MM.1S (cell line): ENCODE measurements at places on chromosomes 16 and 17.

GRCh38 chr17:28925912-28926365 lies 23.1 kb upstream of the DHRS13 start:
- no peaks in the 10 kb centered on the region for H3K27me3 ChIP-seq
- no peak overlapping the region for H3K4me3 ChIP-seq

- no peaks in the 10 kb centered on the region for H3K27me3 ChIP-seq
- peak overlapping the region; percentile 30 for H3K4me3 ChIP-seq
- H3K27ac ChIP-seq: peak overlapping the region; percentile 96
- peaks cover 38% of the 10 kb centered on the region for H3K4me1 ChIP-seq
- DNase-seq: peak; percentile 87
These were observed 301.9 kb downstream of the SOX9 start for GRCh38 chr17:72422505-72423285.

DNA sequence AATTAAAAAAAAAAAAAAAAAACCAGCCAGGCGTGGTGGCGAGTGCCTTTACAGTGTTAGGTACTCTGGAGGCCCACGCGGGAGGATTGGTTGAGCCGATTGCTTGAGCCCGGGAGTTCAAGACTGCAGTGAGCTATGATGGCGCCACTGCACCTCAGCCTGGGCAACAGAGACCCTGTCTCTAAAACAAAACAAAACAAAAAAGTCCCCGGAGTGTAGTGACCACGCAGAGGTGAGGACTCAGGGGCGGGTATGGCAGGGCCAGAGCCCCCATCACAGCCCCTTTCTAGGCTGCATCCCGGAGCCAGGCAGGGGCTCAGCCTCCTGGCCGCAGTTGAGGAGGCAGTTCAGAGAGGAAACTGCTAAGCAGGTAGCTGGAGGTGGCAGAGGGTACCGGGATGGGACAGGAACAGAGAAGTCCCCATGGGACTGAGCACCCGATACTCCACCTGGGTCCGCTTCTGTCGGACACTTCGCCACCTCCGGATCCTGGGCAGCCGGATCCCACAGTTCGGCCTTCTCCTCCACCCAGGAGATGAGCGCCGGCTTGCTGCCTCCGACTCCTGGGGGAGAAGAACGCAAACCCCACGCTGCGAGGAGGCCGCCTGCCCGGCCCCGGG lies 800 bp downstream of the ZNF747 start:
- H3K36me3 ChIP-seq: no peaks in the 10 kb centered on the region
- DNase-seq: peak; percentile 19
- H3K27ac ChIP-seq: peak overlapping the region; percentile 76
- peaks cover 10% of the 10 kb centered on the region for H3K4me1 ChIP-seq
- H3K27me3 ChIP-seq: no peaks in the 10 kb centered on the region

- no peaks in the 10 kb centered on the region for H3K36me3 ChIP-seq
- peaks cover 37% of the 10 kb centered on the region for H3K4me1 ChIP-seq
- DNase-seq: no peak
- no peak overlapping the region for H3K27ac ChIP-seq
- H3K27me3 ChIP-seq: peaks cover 3% of the 10 kb centered on the region; the same call in 1 of the 2 replicates
These were observed 4.8 kb upstream of the CD300A start for GRCh38 chr17:74461611-74462010.

- H3K4me3 ChIP-seq: no peak overlapping the region
- DNase-seq: no peak
- peaks cover 28% of the 10 kb centered on the region for H3K27me3 ChIP-seq
- H3K4me1 ChIP-seq: peaks cover 5% of the 10 kb centered on the region
These were observed 5.3 kb upstream of the NTN3 start for GRCh38 chr16:2465653-2466415.

DNA sequence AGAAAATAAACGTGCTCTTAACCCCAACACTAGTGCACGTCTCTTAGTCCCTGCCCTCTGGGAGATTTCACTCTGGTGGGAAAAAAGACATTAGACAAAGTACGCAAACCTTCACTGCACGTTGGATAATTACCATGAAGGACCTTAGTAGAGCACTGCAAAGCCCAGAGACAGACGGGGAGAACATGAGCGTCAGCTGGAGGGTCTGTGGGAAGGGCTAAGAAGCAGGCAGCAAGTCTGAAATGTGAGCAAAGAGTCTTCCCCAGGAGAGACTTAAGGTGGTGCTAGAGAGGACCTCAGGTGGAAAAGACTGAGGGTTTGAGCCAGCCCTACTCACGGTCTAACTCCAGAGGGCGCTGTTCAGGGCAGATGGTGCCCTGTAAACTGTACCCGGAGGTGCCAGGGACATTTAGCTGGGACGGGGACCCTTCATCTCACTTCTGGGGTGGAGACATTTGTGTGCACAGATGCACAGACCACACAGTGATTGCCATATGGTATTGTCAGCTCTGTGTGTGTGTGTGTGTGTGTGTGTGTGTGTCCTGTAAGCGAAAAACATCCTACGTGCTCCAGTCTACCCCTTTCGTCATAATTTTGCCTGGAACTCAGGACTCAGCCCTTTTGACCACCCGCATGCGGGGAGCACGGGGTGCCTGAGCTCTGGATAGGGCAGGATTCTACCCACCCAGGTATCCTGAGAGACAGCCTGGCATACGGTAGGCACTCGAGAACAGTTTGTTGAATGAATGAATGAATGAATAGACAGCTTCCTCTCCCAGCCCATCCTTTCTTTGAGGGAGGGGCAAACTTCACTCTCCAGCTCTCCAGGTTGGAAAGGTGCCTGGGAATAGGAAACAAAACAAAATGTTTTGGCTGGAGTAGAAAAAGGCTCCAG lies 10.1 kb upstream of the STAC2 start:
- 0 out of 2 replicates have a peak, but pooled peaks cover 7% of the 10 kb centered on the region for H3K4me1 ChIP-seq
- peak; percentile 74 for DNase-seq
- no peak overlapping the region for H3K27ac ChIP-seq
- H3K27me3 ChIP-seq: peaks cover 5% of the 10 kb centered on the region; the same call in 1 of the 2 replicates
- H3K4me3 ChIP-seq: no peak overlapping the region
- no peaks in the 10 kb centered on the region for H3K36me3 ChIP-seq

DNA sequence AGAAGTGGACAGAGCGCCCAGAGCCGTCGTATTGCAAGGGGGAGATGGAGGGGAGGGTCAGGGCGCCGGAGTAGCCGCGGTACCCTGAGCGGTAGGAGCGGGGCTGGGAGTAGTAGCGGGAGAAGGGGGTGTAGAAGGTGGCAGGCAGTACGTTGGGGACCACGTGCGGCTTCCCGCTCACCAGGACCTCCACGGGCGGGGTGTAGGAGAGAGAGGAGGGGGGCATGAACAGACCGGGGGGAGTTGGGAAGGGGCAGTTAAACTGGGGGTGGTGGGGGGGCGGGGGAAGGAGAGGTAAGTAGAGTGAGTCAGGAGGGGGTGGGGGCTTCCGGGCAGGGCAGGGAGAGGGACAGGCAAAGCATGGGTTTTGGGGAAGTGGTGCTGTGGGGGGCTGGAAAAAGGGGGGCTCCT lies 16.8 kb downstream of the ST6GALNAC2 start:
- no peaks in the 10 kb centered on the region for H3K27me3 ChIP-seq
- no peak overlapping the region for H3K27ac ChIP-seq
- DNase-seq: no peak

DNA sequence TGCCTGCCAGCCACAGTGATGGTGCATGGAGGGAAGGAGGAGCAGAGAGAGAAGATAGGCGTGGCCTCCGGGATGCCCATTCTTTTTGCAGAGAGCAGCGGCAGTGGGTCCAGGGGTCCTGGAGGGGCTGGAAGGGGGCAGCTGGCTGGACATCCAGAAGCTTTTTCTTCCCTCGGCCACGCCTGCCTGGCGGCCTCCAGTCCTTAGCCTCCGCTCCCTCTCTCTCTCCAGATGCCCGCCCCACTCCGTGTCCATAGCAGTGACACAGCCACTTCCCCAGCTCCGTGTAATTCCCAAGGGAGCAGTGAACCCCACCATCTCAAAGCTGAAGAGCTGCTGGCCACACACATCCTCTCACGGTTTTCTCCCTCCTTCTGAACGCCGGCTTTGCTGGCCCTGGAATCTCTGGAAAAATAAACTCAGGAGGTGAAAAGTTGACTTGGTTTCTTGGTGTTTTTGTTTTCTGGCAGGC lies 26.3 kb upstream of the CDC42EP4 start:
- no peak for DNase-seq
- no peaks in the 10 kb centered on the region for H3K36me3 ChIP-seq
- no peak overlapping the region for H3K4me3 ChIP-seq
- no peak overlapping the region for H3K27ac ChIP-seq
- no peaks in the 10 kb centered on the region; the same call in 1 of the 2 replicates for H3K27me3 ChIP-seq

- H3K4me3 ChIP-seq: no peak overlapping the region
- no peaks in the 10 kb centered on the region for H3K36me3 ChIP-seq
These were observed 180.9 kb downstream of the ZNF423 start for GRCh38 chr16:49674990-49675389.

DNA sequence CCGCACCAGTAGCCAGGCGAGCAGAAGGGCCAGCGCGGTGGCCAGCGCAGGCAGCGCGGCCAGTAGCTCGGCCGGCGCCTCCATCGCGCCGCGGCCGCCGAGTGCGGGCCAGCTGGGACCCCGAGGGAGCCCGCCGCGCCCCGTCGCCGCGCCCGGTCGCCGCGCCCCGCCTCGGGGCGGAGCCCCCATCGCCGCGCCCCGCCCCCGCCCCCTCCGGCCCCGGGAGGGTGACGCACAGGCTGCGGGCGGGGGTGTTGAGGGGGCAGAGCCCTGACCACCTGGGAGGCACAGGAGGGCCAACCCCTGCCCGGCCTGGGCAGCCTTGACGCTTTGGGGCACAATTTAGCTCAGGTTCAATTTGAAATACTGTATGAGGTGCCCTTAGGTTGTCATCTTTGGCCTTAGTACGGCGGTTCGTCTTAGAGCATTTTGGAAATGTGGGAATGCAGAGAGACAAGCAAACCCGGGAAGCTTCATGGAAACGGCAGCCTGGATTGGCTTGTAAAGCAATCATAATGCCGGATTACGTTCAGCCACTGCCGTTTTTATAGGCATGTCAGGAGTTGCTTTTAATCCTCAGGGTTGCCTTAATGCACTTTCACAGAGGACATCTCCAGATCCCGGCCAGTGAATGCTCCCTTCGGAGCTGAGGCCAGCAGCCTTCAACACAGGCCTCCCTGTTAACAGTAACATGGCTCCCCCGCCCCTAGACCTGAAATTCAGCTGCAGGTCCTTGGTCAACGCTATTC lies at the start of gene MXRA7:
MXRA7 (minus strand) TSS at position 103 of the 749 bp plus-strand sequence; CDS start at position 84, 19 bp downstream.
- peak within 1 kb of the TSS; percentile 34; the same call in 1 of the 2 replicates for H3K4me3 ChIP-seq
- H3K27me3 ChIP-seq: 0 out of 2 replicates have a peak, but pooled peaks cover 5% of the 10 kb centered on the region
- peak; percentile 35 for DNase-seq
- no peak within 1 kb of the TSS for H3K27ac ChIP-seq
- peaks cover 17% of the 10 kb centered on the region for H3K4me1 ChIP-seq

GRCh38 chr16:84742641-84743092 lies 42.9 kb downstream of the USP10 start:
- no peak overlapping the region for H3K27ac ChIP-seq
- no peak overlapping the region for H3K4me3 ChIP-seq
- no peak for DNase-seq
- no peaks in the 10 kb centered on the region for H3K4me1 ChIP-seq

GRCh38 chr17:79812353-79813258 lies 15.7 kb upstream of the CBX8 start:
- no peak overlapping the region for H3K4me3 ChIP-seq
- H3K36me3 ChIP-seq: no peaks in the 10 kb centered on the region
- no peak for DNase-seq
- peaks cover 76% of the 10 kb centered on the region for H3K27me3 ChIP-seq
